Naive B cell (primary cell): ENCODE measurements at places on chromosomes 1 and 21.

DNA sequence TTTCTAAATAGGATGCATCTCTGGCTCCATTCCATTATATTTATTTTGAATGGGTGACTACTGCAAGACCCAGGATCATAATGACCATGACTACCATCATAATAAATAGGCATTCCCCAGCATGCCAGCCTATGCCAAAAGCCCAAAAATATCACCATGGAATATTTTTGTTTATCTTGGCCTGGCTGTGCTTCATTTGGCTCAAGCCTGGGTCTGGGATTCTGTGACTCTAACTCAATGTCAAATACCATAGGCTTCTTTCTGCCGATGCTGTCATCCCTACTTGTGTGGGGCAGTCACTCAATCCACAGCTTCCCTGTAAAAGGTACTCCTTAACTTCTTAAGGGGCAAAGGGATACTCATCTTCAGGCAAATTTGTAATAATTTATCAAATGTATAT is 66.6 kb downstream of the DIRAS3 start:
- no peak for DNase-seq

GRCh38 chr1:67264152-67264551 is 43.5 kb upstream of the IL12RB2 start:
- DNase-seq, result no peak

GRCh38 chr1:70675737-70676156 is 264.7 kb downstream of the CTH start:
- no peak for DNase-seq

GRCh38 chr21:15932726-15933125 is 202.9 kb downstream of the USP25 start:
- no peak for DNase-seq

- no peak for DNase-seq
Measured at GRCh38 chr1:193265716-193266115, 79.3 kb upstream of the B3GALT2 start.

DNA sequence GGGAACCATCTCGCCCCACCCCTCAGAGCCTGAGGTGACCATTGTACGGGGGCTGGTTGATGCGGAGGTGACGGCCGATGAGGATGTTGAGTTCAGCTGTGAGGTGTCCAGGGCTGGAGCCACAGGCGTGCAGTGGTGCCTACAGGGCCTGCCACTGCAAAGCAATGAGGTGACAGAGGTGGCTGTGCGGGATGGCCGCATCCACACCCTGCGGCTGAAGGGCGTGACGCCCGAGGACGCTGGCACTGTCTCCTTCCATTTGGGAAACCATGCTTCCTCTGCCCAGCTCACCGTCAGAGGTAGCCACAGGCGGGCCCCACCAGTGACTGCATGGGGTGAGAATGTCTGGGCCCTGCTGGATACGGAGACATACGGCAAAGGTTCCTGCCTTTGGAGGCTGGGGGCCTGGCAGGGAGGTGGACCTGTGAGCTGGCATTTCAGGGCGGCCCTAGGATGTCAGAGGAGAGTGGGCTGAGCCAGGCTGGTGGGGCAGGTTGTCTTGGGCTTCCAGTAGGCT is 98.5 kb downstream of the TRIM11 start:
- DNase-seq, result no peak

- DNase-seq, result peak; percentile 85
Measured at GRCh38 chr1:23809751-23810171, 9.2 kb upstream of the GALE start.

- no peak for DNase-seq
Measured at GRCh38 chr1:159600894-159601293, 13.3 kb downstream of the APCS start.

DNA sequence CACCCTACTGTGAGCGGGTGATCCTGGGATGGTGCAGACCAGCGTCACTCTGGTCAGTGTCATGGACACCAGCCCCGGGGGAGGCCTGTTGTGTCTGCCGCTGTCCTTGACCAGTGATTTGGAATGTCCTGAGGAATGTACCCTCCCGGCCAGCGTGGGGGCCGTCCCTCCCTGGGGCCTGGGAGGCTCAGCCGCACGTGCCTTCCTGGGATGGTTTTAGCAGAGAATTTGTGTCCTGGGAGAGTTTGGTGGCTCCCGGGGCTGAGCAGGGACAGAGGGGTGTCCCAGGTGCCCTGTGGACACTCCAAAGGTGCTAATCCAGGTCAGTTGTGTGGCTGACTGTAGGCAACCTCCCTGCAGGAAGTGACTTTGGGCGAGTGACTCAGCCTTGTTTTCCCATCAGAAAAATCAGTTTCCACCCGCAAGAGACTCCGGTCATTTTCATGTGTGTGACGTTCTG is 6.2 kb downstream of the ARHGEF16 start:
- DNase-seq, result no peak

DNA sequence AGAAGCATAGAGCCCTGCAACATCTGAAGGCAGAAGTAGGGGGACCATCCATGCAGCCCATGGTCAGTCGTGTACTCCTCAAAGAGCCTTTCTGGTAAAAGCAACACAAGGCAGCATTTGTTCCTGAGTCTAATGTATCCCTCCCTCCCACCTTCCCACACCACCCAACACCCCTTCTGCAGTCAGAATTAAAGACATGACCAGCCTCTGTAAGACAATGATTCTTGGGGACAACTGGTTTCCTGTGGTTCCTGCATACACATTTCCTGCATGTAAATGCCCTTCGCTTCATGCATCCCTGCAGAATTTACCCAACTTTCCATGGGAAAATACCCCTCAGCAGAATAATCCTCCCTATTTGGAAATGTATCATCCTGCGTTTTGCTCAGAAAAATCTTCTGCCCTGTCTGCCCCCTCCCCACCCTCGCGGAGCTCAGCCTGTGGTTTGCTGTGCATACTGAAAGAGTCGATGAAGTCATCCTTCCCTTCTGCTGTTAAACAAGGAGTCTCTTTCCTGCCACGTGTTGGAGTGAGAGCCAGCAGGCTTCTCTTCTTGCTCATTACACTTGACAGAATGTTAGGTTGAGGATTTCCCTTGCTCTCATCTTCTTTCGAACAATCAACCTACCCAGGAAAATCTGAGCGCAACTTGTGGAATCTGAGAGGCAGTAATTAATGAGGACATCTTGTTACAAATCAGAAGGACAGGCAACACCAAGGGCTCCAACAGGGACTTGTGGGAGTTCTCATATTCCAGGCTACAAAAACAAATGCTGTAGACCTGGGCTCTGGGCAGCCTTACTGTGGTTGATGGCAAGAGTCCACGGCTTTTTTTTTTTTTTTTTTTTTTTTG is 4.7 kb downstream of the TNN start:
- DNase-seq, result no peak

- no peak for DNase-seq
Measured at GRCh38 chr1:178092878-178093493, 918 bp upstream of the RASAL2 start.

GRCh38 chr21:31570824-31571566 is 88.5 kb upstream of the SOD1 start:
- no peak for DNase-seq

DNA sequence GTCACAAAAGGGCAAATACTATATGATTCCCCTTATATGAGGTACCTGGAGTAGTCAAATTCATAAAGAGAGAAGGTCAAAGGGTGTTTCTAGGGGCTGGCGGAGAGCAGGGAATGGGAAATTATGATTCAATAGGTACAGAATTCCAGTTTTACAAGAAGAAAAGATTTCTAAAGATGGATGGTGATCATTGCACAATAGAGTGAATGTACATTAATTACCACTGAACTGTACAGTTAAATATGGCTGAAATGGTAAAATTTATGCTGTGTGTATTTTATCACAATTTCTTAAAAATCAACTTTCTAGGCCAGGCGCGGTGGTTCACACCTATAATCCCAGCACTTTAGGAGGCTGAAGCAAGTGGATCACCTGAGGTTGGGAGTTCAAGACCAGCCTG is 18.1 kb upstream of the TMEM81 start:
- no peak for DNase-seq

- no peak for DNase-seq
Measured at GRCh38 chr1:25468033-25468432, 37.3 kb downstream of the MACO1 start.

DNA sequence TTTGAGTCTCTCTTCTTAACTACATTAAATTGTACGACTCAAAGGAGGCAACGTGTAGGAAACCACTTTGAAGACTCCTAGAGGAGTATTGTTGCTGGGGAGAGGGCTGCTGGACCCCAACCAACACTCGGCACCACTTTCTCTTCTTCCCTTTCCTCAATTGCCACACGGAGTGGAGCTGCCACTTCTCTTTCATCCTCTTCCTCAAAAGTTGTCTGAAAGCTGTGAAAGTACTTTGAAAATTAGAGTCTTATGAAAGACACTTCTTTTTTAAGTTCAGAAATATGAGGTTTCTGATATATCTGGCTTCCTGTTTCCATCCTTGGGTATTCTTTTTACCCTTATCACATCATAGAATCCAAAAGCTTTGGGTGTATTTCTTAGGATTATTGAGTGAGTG is 59.5 kb downstream of the MRPS6 start:
- DNase-seq, result no peak

- no peak for DNase-seq
Measured at GRCh38 chr1:38083541-38083940, 36.9 kb upstream of the POU3F1 start.

- no peak for DNase-seq
Measured at GRCh38 chr1:21592086-21592865, 76.9 kb downstream of the RAP1GAP start.

DNA sequence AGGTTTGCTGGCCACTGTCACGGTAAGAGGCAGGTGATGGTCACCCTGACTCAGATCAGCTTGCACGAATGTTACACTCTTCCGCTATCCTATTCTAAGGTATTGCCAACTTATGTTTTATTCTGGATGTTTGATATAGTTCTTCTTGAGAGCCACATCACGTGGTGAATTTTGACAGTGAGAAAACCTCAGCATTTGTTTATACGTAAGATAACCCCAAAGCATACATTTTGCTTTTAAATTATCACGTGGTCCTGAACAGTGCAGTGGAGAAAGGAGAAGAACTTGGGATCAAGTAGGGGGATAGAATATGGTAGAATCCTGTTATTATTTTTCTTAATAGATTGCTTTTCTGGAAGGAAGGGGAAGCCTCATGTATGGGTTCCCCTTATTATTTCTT is 16.6 kb downstream of the ATP1A1 start:
- DNase-seq, result no peak

DNA sequence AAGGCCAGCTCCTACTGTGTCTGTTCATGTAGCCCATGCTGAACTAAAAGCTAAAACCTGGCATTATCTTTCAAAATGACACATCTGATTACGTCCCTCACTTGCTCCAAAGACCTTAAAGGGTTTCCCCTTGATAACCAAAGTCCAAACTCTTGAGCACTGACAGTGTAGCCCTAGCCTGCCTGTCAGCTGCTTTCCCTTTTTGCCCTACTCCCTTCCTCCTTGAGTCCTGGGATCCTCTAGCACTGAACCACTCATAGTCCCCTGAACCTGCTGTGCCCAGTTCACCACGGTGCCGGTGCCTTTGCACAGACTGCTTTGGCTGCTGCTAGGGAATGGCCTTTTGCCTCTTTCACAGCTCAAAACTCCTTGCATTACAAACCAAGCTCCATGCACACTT is 67.5 kb downstream of the PLXNA2 start:
- DNase-seq, result no peak

GRCh38 chr1:153292185-153292584 is 20.6 kb downstream of the PGLYRP3 start:
- DNase-seq, result no peak

- DNase-seq, result no peak
Measured at GRCh38 chr1:98221923-98222322, 301.1 kb upstream of the DPYD start.

- DNase-seq, result no peak
Measured at GRCh38 chr1:205661429-205662134, 18.7 kb downstream of the SLC45A3 start.

- DNase-seq, result no peak
Measured at GRCh38 chr1:12185918-12186678, 19.3 kb downstream of the TNFRSF1B start.
